Hair follicular keratinocyte (primary cell): ENCODE measurements at places on chromosomes 4 and X. TPM values are rescaled to one million over a fixed set of nuclear protein-coding genes. Genes with fewer than 3 reads are reported as not detected.

Gene CENPI
- 9.1 and 14.7 TPM in 2 replicates for total RNA-seq

Gene INTU
- total RNA-seq, result 2.0 TPM in 2 replicates

Gene MTTP
- 0.16 TPM in 1 of 2 replicates, not detected in the other for total RNA-seq

Gene CYLC1
- total RNA-seq, result not detected in 2 replicates

Gene ZNF674
- total RNA-seq, result 1.9 and 2.7 TPM in 2 replicates

Gene ZBTB49
- total RNA-seq, result 2.3 and 6.8 TPM in 2 replicates

Gene WWC2
- total RNA-seq, result 13.0 and 14.4 TPM in 2 replicates

Gene GPRIN3
- total RNA-seq, result not detected in 2 replicates

Gene SLC49A3
- total RNA-seq, result not detected in 2 replicates

Gene RNF212
- total RNA-seq, result 1.2 TPM in 1 of 2 replicates, not detected in the other

Gene TIGD2
- 6.4 and 6.8 TPM in 2 replicates for total RNA-seq

Gene ESX1
- total RNA-seq, result 0.15 and 2.4 TPM in 2 replicates

Gene IL2
- total RNA-seq, result not detected in 2 replicates

Gene ARHGEF6
- total RNA-seq, result 0.08 TPM in 2 replicates

Gene ANOS1
- total RNA-seq, result 2.6 and 16.6 TPM in 2 replicates

Gene RBM3
- 161 and 180 TPM in 2 replicates for total RNA-seq

Gene SULT1E1
- total RNA-seq, result 0.42 and 1.2 TPM in 2 replicates

Gene SH3D19
- total RNA-seq, result 25.2 and 26.5 TPM in 2 replicates

Gene DCAF12L2
- not detected in 2 replicates for total RNA-seq

Gene PITX2
- total RNA-seq, result 0.53 TPM in 1 of 2 replicates, not detected in the other

Gene ATP2B3
- not detected in 2 replicates for total RNA-seq

Gene TLR3
- 0.84 and 1.6 TPM in 2 replicates for total RNA-seq

Gene GABRE
- total RNA-seq, result 9.4 and 10.5 TPM in 2 replicates

Gene OPRPN
- total RNA-seq, result not detected in 2 replicates

Gene SHROOM4
- total RNA-seq, result 0.84 and 2.3 TPM in 2 replicates

Gene PTPN13
- total RNA-seq, result 40.0 and 48.6 TPM in 2 replicates

Gene DMP1
- not detected in 2 replicates for total RNA-seq

Gene DMRTC1
- total RNA-seq, result not detected in 2 replicates

Gene CENPE
- 4.9 and 14.6 TPM in 2 replicates for total RNA-seq

Gene SSX1
- total RNA-seq, result not detected in 2 replicates

Gene SATL1
- total RNA-seq, result under 0.01 TPM in 1 of 2 replicates, not detected in the other

Gene PWWP3B
- total RNA-seq, result not detected in 2 replicates

Gene SULT1B1
- not detected in 2 replicates for total RNA-seq

Gene PPEF2
- total RNA-seq, result not detected in 2 replicates

Gene LGI2
- not detected in 2 replicates for total RNA-seq

Gene XKRX
- 0.08 and 0.16 TPM in 2 replicates for total RNA-seq

Gene ACE2
- not detected in 2 replicates for total RNA-seq

Gene PARM1
- under 0.01 TPM in 1 of 2 replicates, not detected in the other for total RNA-seq

Gene HSD17B11
- 4.3 and 16.7 TPM in 2 replicates for total RNA-seq

Gene SMPX
- not detected in 2 replicates for total RNA-seq
